ENCODE measurements at places on chromosomes 2 and 18. TPM values are rescaled to one million over a fixed set of nuclear protein-coding genes. Genes with fewer than 3 reads are reported as not detected.

Gene RAB6C
- total RNA-seq, result not detected

Gene TUBA4B
- not detected for total RNA-seq

Gene IL36B
- total RNA-seq, result not detected

Gene SRD5A2
- total RNA-seq, result not detected

Gene SLC16A14
- total RNA-seq, result 0.96 TPM

Gene WDR54
- total RNA-seq, result 34.1 TPM

Gene NAT8
- not detected for total RNA-seq

Gene SFTPB
- not detected for total RNA-seq

Gene HOXD12
- not detected for total RNA-seq

Gene IKZF2
- total RNA-seq, result 7.0 TPM

Gene CD207
- not detected for total RNA-seq

Gene LIMS3
- 2.1 TPM for total RNA-seq

Gene FRZB
- under 0.01 TPM for total RNA-seq

Gene CFAP65
- under 0.01 TPM for total RNA-seq

Gene ALLC
- not detected for total RNA-seq

Gene NT5DC4
- total RNA-seq, result not detected

Gene NEU2
- total RNA-seq, result not detected

Gene CAPN14
- total RNA-seq, result 2.2 TPM

Gene C1QL2
- not detected for total RNA-seq

Gene PNPT1
- 28.6 TPM for total RNA-seq

All from tracheal epithelial cell (primary cell).